Stimulated activated CD4-positive, alpha-beta T cell treated with anti-CD3 and anti-CD28 coated beads, Interleukin-15, amount 100 ng/mL, for 1 hour (primary cell): ENCODE measurements at places on chromosomes 3 and 15.

- no peak for DNase-seq
Observed at GRCh38 chr3:192090586-192090985, 629.6 kb downstream of the PYDC2 start.

DNA sequence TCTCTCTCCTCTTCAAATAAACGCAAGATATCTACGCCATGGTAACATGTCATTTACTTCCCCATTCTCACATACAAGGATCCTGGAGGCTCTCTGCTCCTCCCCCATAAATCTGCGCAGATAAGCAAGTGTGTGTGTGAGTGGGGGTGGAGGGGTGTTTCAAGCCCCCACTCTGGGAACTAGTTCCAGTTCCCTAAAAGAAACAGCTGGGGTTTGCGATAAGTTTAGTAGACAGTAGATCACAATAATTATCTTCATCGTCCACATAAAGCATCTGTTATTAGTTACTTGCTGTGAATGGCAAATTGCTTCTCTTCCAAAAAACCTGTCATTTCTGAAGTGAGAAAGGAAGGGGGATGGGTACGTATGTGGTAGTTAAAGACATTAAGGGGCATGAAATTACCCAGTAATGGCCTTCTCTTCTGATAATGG is 79.8 kb downstream of the RBPMS2 start:
- no peak for DNase-seq

DNA sequence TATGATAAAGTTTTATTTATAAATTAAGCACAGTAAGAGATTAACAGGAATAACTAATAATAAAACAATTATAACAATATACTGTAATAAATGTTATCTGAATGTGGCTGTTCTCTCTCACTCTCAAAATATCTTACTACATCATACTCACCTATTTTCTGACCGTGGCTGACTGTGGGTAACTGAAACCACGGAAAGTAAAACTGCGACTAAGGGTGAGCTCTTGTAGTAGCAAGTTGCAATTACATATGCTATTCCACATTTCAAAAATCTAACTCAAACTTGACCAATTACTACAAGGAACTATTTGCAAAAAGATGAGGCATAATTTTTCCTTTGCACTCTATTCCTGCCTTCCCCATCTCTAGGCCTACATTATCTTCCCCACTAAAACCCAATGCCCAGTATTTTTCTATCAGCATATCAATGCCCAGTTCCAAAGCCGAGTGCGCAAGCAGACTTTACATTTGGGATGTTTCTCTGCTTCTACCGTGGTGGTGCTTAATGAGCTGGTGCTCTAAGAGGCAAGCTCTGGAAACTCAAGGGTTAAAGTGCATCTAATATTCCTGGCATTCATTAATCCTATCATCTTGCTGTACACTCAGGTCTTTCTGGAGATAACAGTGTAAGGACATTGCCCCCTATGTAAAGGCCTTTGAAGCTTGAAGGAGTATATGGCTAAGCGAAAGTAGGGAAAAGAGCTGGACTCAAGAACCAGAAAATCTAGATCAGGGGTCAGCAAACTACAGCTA is 6.7 kb downstream of the PCYT1A start:
- no peak for DNase-seq

DNA sequence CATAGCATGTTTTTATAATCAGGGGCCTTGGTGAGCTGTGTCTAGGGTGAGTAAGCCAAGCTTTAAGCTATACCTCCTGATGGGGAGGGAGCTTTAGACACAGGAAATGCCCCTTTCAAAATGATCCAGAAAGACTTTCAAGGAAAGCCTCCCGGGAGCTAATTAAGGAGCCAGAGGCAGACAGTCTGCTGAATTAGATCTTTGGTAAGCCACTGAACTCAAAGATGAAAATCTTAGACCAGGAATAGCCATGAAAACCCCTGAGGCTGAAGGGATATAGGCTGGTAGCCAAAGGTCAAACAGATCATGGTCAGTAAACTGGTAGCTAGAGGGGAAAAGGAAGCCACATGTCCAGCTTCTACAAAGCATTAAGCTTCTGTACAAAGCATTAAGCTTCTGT is 42.7 kb upstream of the GAP43 start:
- no peak for DNase-seq

GRCh38 chr15:51348688-51349087 is 7.2 kb downstream of the GLDN start:
- no peak for DNase-seq

GRCh38 chr15:47616876-47617275 is 100.4 kb upstream of the SEMA6D start:
- DNase-seq = no peak

- DNase-seq = no peak
Observed at GRCh38 chr3:25679642-25680302, 15.1 kb upstream of the TOP2B start.

DNA sequence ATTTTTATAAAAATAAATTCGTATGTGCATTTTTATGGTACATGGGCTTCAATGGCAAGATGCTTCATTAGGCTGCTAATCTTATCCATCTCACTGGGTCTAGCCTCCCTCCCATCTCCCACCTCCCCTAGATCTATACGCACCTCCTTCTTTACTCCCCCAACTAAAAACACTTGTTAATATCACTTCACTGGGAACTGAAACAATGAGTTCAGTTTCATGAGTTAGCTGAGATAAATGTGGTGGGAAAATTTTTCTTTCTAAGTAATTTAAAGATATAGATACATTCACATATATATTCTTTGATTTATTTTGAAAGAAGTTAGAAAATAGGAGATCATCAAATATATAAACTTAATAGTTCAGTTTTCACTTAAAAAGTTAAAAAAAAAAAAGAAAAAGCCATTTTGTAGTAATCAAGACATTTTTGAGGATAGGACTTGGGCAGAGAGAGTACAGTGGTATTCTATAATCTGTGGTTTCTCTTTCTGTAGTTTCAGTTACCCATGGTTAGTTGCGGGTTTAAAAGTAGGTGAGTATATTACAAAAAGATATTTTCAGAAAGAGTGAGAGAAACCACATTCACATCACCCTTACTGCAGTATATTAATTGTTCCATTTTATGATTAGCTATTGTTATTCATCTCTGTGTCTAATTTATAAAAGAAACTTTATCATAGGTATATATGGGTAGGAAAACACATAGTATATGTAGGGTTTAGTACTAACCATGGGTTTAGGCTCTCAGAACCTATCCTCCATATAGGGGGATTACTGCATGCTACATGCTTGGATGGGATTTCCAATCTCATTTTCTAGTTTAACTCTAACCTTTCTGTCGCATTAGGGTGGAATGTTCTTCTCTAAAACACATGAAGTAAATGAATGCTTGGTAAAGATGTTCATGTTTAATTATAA is 316.0 kb upstream of the CBLB start:
- no peak for DNase-seq

GRCh38 chr3:57127891-57128518 is 37.1 kb downstream of the IL17RD start:
- DNase-seq = no peak

DNA sequence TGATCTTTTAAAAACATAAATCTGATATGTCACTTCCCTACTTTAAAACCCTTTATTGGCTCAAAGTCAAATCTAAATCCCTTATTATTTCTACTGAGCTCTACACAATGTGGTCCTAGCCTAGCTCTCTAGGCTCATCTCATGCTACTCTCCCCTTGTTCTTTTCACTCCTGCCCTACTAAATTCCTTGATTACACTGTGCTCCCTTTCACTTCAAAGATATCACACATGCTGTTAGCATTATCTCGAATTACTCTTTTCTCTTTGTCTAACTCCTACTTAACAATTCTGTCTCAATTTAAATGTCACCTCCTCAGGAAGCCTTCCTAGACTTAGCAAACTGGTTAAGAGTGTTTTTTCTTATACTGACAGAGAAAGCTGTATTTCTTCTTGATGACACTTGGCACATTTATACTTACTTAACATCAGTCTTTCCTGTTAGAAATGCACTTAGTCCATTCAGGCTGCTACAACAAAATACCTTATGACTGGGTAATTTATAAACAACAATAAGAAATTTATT is 102.0 kb downstream of the SCAPER start:
- no peak for DNase-seq

DNA sequence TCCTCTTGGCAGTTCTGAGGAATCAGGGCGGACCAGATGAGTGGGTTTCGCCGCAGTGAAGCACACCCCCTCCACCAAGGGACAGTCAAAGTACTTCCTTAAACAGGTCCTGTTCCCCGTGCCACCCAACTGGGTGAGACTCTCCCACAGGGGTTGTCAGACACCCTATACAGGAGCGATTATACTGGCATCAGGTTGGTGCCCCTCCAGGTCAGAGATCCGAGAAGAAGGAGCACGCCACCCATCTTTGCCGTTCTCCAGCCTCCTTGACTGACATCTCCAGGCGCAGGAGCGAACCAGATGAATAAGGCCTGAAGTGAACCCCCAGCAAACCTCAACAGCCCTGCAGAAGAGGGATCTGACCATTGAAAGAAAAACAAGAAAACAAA is 108.1 kb upstream of the ZBTB20 start:
- DNase-seq = no peak

DNA sequence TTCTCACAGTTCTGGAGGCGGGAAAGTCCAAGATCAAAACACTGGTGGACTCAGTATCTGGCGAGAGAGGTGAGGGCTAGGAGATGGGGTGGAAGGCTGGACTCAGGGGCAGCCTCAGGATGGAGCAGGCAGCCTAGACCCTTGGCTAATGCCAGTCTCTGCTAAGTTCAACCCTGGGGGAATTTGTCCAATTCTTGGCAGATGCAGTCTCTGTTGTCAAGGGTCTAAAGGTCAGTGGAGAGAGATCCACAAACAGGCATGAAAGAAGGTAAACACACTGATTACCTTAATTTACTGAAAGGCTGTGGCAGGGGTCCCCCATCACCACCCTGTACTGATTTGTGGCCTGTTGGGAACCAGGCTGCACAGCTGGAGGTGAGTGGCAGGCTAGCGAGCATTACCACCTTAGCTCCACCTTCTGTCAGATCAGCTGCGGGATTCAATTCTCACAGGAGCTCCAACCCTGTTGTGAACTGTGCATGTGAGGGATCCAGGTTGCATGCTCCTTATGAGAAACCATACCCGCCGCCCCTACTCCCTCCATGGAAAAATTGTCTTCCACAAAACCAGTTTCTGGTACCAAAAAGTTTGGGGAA is 32.5 kb upstream of the RHCG start:
- no peak for DNase-seq

GRCh38 chr3:72567474-72567873 is 280.8 kb downstream of the SHQ1 start:
- no peak for DNase-seq

DNA sequence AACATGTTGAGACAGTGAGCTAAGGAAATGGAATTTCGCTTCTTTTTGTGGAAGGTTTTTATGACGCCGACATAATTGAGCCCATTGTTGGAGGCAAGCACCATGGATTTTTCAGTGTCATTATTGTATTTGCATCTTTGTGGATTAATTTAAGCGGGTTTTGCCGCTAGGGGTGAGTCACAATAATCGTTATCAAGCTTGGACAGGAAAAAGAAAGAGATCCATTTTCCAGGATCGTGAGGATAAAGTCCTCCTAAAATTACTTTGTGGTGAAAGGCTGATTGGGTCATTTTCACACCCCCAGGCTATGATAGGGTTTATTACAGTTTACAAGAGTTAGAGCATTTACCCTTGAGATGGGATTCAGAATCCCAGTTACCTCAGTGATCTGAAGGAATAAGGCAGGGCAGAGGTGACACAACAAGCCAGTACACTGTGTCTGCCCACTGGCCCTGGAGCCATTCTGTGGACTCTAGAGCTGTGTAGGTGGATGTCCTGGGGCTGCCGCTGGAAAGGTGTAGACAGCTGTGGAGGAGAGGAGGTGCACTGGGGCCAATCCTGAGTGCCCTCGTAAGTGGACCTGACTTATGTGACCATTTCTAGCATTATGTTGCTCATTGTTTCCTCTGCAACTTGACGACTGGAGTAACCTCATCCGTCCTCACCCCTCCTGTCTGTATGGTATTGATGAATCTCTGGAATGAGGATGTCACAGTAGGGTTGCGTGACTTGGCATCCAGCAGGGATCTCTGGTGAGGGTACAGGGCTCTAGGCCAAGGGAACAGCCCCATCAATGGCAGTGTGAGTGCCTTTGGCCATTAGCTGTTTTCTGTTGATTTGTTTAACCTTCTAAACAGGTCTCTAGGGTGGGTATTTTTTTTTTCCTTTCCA is 370.1 kb downstream of the LRTM1 start:
- DNase-seq = no peak

GRCh38 chr3:122890720-122891220 is 95.9 kb downstream of the SLC49A4 start:
- no peak for DNase-seq

DNA sequence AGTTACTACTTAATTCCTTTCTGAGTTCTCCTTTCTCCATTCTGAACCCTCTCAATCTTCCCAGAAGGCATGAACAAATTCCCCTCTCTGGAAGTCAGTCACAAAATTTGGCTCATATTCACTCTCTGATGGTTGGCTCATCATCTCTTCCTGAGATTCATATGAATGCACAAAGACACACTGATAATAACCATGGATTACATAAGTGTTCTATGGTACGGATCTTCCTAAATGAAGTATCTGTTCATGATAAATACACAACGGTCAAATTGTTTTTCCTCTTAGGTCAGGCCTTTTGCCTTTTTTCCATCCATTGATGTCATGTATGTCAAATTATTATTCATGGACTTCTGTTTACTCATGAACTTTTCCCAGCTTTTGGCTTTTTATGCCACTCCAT is 162.6 kb downstream of the P2RY1 start:
- no peak for DNase-seq

DNA sequence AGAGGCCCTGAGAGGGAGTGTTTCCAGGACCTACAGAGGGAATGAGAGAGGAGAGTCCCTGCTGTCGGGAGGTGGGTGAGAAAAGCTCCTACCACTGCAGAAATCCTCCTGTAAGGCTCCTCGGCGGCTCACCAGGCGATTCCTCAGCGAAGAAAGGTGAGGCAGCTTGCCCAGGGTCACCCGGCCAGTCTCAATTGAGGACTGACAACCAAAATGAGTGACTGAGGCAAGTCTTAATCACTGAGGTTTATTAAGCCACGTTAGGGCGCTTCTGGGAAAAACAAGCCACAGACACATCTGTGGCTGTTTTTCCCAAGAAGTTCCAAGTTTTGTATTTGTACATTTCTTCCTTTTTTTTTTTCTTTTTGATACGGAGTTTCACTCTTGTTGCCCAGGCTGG is 48.5 kb downstream of the ZDHHC19 start:
- no peak for DNase-seq

- no peak for DNase-seq
Observed at GRCh38 chr3:98902351-98902740, 851 bp upstream of the DCBLD2 start.

DNA sequence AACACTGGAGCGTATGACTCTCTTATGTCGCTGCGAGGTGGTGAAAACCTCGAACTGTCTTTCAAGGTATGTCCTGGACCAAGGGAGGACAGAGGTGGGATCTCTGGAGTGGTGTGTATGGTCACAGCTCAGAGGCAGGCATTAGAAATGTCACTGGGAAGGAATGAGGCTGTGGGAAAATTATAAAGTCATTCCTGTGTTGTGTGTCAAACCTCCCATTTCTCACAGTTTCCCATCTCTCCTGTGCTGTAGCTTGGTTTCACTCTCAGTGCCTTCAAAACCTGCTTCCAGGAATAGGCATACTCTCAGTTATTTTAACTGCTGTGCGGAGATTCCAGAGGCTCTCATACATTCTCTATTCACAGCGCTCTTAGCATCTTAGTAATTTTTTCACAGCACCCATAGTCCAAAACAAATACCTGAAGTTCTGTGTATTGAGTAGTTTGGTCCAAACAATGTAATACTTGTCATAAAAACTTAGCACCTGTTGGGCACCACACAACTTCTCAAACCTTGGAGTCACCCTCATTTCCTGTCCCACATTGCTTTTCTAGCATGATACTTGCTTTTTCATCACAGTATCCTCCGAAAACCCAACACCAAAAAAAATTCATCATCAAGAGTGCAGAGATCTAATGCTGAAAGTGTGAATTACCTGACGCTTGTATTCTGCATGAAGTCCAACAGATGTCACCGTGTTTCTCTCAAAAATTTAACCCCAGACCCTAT is 36.9 kb downstream of the GALNT15 start:
- no peak for DNase-seq
